ENCODE measurements at places on chromosomes 11 and 22. TPM values are rescaled to one million over a fixed set of nuclear protein-coding genes. Genes with fewer than 3 reads are reported as not detected.

DNA sequence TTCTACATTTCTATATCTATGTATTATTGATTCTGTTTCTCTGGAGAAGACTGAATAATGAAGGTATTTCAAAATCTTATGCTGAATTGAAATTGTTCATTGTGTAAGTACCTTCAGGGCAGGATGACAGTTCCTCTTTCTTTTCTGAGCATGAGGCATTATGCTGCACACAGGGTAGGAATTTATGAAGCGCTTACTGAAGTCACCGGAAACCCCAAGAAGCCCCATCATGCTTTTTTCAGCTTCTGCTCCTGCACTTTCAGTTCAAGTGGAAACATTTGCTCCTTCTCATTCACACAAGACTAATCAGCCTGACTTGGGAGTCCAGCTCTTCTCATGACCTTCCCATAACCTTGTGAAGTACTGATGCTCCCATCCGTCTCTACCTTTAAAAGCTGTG is 314.7 kb upstream of the SORL1-AS1 start:
- no peaks in the 10 kb centered on the region for H3K27me3 ChIP-seq

GRCh38 chr11:36532941-36533601 is 23.0 kb upstream of the TRAF6 start:
- no peak overlapping the region for H3K27ac ChIP-seq
- H3K4me1 ChIP-seq = no peaks in the 10 kb centered on the region
- no peaks in the 10 kb centered on the region for H3K27me3 ChIP-seq
- no peaks in the 10 kb centered on the region for H3K36me3 ChIP-seq
- DNase-seq = no peak

DNA sequence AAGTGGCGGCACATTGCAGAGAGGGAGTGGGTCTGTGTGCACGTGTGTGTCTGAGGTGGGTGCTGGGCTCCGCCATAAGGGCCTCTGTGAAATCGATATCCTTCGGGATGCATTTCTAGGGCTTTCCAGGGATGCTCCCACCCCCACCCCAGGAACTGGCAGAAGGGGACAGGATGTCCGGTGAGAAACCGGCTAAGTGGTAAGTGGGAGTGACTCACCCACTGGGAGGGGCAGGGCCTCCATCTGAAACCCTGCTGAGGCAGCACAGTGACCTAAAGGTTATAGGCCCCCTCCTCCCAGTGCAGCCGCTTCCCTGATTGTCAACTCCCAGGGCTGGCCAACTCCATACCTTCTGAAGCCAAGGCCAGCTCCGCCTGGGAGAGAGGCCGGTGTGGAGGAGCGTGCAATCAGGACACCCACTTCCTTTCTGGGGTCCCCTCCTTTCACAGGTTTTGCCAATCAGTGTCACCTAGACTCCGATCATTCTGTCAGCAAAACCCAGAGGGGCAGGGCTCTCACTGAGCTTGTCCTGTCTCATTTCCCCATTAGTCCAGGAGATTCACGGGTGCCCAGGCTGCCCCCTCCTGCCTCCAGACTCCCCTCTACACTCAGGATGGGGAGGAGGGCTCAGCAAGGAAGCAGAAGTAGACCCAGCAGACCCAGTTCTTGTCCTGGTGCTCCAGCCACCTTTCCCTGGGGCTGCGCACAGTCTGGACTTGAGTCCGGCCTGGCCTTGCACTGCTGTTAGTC is 44.5 kb downstream of the NECTIN1 start:
- no peak overlapping the region for H3K27ac ChIP-seq
- no peaks in the 10 kb centered on the region for H3K36me3 ChIP-seq
- DNase-seq = no peak
- H3K27me3 ChIP-seq = no peaks in the 10 kb centered on the region
- no peak overlapping the region for H3K4me3 ChIP-seq
- no peaks in the 10 kb centered on the region for H3K4me1 ChIP-seq

DNA sequence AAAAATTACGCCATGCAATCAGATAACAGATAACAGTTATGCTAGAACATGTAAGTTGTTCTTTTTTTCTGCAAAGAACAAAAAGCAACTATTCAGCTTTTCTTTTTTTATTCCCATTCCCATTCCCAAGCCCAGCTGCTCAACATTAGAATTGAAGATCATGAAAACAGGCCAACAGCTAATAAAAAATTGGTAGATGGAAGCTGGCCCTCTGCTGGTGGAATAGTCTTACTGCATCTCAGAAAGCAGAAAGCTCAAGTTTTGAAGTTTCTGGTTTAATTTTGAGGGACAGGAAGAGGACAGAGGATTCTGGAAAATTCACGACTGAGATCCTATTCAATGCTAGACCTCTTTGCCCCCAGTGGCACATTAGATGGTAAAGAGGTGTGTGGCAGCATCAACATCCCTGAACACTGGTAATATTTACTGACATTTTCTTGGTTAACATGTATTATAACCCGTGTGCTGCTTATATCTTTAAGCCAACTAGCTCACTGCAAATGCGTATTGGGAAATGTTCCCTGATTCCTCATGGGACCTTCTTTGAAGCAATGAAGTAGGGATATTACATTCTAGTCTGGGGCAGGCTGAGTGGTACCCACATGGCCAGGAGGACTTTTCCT is 591.2 kb downstream of the OPCML start:
- peaks cover 36% of the 10 kb centered on the region for H3K27me3 ChIP-seq
- DNase-seq = no peak
- H3K4me1 ChIP-seq = no peaks in the 10 kb centered on the region
- H3K4me3 ChIP-seq = no peak overlapping the region

DNA sequence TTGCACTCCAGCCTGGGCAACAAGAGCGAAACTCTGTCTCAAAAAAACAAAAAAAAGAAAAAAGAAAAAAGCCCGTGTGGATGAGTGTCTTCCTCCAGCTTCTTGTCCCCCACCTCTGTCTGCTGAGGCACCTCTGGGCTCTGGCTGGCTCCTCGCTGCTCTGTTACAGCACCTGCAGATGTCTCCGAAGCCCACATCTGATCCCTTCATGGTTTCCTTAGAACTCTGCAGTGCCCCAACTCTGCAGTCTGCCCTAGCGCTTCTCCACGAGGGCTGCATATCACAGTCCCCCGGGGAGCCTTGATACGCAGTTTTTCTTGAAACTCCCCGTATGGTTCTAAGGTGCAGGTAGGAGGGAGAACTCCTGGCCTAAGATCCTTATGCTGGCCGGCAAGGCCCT is 15.9 kb downstream of the KCTD17 start:
- H3K4me3 ChIP-seq = no peak overlapping the region
- peaks cover 38% of the 10 kb centered on the region for H3K27me3 ChIP-seq
- no peak for DNase-seq
- H3K27ac ChIP-seq = no peak overlapping the region

DNA sequence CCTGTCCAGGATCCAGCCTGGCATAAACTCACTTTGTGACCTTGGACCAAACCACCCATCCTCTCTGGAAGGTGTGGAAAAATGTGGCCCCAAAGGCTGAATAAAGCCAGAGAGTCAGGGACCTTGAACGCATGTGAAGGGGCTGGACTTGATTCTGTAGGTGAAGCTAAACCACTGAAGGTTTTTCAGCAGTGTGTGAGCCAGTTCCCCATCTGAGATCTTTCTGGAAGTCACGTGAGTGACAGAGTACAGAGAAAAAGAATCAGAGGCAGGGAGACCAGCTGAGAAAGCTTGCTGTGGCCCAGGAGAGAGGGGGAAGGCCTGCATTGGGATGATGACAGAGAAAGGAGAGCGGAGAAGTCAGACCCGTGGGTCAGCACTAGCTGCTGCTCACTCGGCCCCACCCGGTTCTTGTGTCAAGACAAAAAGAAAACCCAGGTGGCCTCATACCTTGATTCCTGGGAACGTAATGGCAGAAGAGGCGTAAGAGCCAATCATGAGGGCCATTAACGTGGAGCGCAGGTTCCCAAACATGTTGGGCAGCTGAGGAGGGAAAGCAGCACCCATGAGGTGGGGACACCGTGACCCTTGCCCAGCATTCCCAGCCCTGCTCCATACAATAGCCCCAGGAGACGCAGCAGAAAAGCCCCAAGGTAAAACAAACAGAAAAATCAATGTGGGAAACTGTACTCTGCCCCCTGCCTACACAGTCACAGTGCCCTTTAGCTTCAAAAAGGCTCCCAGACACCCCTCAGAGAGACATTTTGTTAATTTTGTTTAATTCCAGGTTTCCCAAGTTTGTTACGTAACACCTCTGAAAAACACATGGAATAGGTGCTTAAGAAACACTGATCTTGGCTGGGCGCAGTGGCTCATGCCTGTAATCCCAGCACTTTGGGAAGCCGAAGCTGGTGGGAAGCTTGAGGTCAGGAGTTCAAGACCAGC is 17.9 kb downstream of the SLC43A1 start:
- no peaks in the 10 kb centered on the region for H3K36me3 ChIP-seq
- H3K4me3 ChIP-seq = no peak overlapping the region
- H3K27me3 ChIP-seq = no peaks in the 10 kb centered on the region
- peaks cover 17% of the 10 kb centered on the region for H3K4me1 ChIP-seq

- peaks cover 19% of the 10 kb centered on the region for H3K4me1 ChIP-seq
- H3K27ac ChIP-seq = no peak overlapping the region
- peaks cover 26% of the 10 kb centered on the region for H3K27me3 ChIP-seq
- DNase-seq = no peak
- H3K4me3 ChIP-seq = peak overlapping the region; percentile 58
- H3K36me3 ChIP-seq = peaks cover 22% of the 10 kb centered on the region
These were observed 920 bp downstream of the TMEM132A start for GRCh38 chr11:60924906-60925853.

DNA sequence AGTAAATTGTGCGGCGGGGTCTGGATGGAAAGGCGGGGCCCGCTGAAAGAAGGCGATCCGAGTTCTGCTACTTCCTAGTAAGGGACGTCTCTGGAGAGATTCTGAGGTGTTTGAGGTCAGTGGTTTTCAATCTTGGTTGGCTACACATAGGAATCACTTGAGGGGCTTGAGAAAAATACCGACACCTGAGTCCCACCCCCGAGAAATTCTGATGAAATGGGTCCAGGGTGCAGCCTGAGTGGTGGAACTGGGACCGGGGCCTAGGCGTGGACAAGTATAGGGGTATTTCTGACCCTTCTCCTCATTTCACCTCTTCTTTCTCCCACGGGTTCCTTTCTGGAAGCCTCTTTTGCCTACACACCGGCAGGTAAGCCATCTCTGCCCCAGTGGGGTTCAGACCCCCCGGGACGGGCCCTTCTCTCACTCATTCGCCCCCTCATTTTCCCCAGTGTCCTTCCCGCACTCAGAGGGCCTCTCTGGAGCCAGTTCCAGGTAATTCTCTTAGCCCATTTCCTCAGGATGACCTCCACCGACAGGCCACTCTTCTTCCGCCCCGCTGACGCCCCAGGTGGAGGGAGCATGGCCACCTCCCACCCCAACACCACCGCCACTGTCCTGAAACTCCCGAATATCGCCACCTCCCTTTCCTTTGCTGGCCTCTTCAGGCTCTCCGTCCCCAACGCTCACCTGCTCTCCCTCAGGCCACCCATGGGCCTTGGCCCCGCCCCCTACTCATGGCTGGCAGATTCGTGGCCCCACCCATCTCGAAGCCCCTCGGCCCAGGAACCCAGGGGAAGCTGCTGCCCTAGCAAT is 11.8 kb downstream of the ROBO3 start:
- H3K4me1 ChIP-seq = peaks cover 5% of the 10 kb centered on the region
- H3K4me3 ChIP-seq = peak overlapping the region; percentile 65
- no peak for DNase-seq
- H3K27ac ChIP-seq = peak overlapping the region; percentile 86

DNA sequence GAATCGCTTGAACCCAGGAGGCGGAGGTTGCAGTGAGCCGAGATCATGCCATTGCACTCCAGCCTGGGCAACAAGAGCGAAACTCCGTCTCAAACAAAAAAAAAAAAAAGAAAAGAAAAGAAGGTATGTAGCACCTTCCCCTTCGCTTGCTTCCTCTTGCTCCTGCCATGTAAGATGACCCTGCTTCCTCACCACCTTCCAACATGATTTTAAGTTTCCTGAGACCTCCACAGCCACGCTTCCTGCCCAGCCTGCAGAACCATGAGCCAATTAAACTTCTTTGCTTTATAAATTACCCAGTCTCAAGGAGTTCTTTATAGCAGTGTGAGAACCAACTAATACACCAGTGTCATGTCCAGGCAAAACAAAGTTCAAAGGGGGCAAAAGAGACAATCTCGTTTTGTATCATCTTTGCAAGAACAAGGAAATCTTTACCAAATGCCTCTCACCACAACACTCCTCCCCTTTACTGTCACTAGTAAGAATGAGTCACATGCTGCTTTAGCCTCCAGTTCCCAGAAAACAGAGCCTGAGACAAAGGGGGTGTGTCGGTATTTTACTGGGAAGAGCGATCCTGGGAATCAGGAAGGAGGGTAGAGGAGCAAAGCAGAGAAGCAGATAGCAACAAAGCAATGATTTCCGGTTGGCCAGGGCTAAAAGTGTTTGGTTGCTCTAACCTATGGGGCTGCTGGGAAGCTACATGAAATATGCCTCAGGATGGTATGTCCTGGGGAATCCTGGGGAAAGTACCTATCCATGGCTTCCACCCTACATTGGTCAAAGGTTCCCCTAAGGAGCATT is 10.5 kb upstream of the MCHR1 start:
- no peak overlapping the region for H3K4me3 ChIP-seq
- no peak overlapping the region for H3K27ac ChIP-seq
- no peaks in the 10 kb centered on the region for H3K27me3 ChIP-seq
- no peak for DNase-seq

The NXPE4 gene
- 272 TPM for total RNA-seq

- H3K4me3 ChIP-seq = no peak overlapping the region
- H3K27me3 ChIP-seq = no peaks in the 10 kb centered on the region
- no peaks in the 10 kb centered on the region for H3K36me3 ChIP-seq
- no peak for DNase-seq
- no peaks in the 10 kb centered on the region for H3K4me1 ChIP-seq
- no peak overlapping the region for H3K27ac ChIP-seq
These were observed 181.3 kb upstream of the SEZ6L start for GRCh38 chr22:25987948-25988347.

GRCh38 chr22:24796056-24796455 is 10.0 kb upstream of the SGSM1 start:
- H3K27me3 ChIP-seq = no peaks in the 10 kb centered on the region
- no peak overlapping the region for H3K4me3 ChIP-seq
- DNase-seq = no peak
- no peak overlapping the region for H3K27ac ChIP-seq
